ENCODE measurements at places on chromosomes 12 and 14.

DNA sequence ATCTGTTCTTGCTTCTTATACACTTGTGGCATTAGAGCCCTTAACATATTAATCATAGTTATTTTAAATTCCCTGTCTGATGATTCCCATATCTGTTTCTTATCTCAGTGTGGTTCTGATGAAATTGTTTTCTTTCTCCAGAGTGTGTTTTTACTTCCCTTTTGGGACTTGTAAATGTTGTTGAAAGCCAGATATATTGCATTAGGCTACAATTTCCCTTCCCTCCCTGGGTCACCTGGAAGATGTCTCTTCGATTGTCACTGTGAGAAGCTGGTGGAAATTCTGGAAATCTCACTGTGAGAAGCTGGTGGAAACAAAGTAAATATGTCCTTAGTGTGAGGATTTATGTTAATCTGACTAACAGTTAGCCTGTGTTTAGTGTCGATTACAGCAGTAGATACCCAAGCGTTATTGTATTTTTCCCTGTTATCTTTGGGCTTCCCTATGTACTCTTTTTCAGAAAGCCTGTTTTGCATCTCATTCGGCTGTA, 717.3 kb downstream of the TRHDE start:
- no peak for DNase-seq

- no peak for DNase-seq
These were observed 24.9 kb downstream of the SPTSSA start for GRCh38 chr14:34436960-34437728.

DNA sequence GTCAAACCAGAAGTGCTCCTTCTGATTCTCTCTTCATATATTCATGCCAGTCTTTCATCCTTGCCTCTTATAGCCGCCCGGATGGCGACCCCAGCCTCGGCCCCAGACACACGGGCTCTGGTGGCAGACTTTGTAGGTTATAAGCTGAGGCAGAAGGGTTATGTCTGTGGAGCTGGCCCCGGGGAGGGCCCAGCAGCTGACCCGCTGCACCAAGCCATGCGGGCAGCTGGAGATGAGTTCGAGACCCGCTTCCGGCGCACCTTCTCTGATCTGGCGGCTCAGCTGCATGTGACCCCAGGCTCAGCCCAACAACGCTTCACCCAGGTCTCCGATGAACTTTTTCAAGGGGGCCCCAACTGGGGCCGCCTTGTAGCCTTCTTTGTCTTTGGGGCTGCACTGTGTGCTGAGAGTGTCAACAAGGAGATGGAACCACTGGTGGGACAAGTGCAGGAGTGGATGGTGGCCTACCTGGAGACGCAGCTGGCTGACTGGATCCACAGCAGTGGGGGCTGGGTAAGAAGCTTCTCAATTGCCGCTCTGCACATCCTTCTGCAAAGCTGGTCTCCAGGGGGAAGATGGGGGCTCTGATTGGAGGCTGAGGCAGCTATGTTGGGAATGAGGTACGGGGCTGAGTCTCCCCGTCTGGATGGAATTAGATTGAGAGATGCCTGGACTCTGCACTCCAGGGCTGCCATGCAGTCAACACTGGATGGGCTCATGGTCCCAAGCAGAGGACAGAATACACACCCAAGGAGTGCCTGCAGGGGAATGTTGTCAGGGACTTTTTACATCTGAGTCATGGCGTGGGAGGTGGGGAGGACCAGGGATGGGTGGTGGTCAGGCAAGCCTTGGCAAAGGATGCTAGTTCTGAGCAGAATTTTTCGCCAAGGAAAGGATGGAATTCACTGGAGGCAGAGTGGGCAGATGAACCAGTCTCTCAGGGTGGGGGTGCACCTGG, 1.3 kb downstream of the BCL2L2 start:
- DNase-seq = no peak

GRCh38 chr12:48814262-48815125, 3.8 kb upstream of the CACNB3 start:
- peak; percentile 86 for DNase-seq
